Stimulated activated CD4-positive, alpha-beta T cell treated with anti-CD3 and anti-CD28 coated beads, Interleukin-1b, Interleukin-23, amount 100 ng/mL, for 1 hour (primary cell): ENCODE measurements at places on chromosomes 2 and 18.
A peak's percentile ranks its signal among the peaks of the same experiment; 100 is the strongest.

GRCh38 chr2:73970850-73971471 is 13.7 kb upstream of the TET3 start:
- no peak for DNase-seq

- DNase-seq: no peak
Observed at GRCh38 chr18:55906536-55906935, 318.5 kb upstream of the TCF4 start.

GRCh38 chr18:59870623-59871130 is 29.1 kb upstream of the PMAIP1 start:
- no peak for DNase-seq

GRCh38 chr2:75088791-75089190 is 110.5 kb downstream of the TACR1 start:
- DNase-seq: no peak

- no peak for DNase-seq
Observed at GRCh38 chr2:55616551-55617174, 759 bp downstream of the PPP4R3B start.

GRCh38 chr2:169997140-169997887 is 170.1 kb downstream of the UBR3 start:
- no peak for DNase-seq

DNA sequence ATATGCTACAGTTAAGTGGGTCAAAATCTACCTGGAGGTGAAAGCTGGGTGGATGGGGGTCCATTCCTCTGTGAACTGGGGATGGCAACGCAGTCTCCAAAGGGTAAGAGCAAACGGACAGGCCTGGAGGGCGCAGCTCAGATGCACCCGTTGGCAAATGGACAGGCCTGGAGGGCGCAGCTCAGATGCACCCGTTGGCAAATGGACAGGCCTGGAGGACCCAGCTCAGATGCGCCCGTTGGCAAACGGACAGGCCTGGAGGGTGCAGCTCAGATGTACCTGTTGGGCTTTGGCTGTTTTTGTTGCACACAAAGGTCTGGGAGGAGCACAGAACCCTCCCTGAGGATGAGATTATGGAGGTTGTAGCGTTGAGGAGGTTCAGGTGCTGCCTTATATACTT is 33.7 kb downstream of the RBFA start:
- DNase-seq: no peak

- no peak for DNase-seq
Observed at GRCh38 chr2:52456561-52457377, 1310.8 kb upstream of the CHAC2 start.

DNA sequence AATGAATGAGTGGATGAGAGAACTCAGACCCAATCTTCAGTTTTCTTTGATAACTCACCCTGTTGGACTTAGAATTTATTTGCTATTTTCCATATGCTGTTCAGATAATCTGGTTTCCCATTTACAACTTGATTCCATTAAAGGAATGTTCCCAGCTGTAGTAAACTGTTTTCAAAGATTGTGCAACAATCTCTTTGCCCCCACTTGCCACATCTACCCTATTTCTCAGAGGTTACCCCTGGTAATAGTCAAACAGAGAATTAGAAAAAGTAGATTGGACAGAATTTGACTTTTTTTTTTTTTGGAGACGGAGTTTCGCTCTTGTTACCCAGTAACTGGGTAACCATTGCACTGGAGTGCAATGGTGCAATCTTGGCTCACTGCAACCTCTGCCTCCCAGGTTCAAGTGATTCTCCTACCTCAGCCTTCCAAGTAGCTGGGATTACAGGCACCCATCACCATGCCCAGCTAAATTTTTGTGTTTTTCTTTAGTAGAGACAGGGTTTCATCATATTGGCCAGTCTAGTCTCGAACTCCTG is 93.4 kb upstream of the SIX2 start:
- DNase-seq: no peak

- DNase-seq: no peak
Observed at GRCh38 chr18:26863921-26864497, 1.5 kb downstream of the AQP4 start.

DNA sequence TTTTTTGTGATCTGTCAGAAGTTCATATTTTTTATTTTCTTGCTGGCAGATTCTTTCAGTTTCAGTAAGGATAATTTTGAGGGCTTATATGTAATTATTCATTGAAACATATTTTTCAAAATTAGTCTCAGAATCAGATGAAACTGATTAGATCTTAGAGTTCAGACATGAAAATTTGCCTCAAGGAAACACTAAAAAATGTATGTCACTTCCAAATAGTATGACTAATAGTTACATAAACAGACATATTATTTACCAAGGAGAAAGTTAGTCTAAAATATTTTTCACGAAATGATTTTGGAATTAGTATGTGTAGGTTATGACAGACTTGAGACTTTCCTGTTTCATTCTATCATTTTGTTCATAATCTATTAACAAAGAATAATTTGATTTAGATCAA is 628.6 kb downstream of the CCDC85A start:
- no peak for DNase-seq

DNA sequence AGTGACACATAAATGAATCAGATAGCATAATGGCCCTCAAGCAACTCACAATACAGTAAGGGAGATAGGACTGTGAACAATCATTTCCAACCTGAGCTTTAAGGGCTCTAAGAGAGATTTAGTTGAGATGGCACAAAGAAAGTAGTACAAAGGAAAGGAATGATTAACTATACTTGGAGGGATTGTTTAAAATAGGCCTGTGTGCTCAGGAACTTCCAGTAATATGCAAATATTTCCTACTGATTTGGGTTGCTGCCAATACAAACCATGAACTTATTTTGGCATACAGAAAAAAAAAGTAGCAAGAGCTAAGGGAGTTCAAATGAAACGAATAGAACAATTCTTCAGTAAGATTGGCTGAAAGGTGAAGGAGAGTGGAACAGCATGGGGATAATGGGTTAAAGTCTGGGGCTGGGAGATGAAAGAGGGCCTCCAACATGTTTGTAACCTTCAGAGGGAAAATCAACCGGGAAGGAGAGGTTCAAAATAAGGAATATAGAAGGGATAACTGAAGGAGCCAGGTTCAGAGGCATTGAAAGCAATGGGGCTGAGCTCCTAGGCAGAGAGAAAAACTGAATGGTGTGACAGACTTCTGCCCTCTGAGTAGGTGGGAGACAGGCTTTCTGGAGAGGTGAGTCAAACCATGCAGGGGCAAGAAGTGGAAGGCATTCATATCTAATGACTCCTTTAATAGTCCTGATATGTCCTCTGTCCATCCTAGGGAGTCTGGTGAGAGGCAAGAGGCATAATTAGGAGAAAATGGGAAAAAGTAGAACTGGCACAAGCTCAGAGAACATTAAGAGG is 83.5 kb downstream of the DNAH7 start:
- DNase-seq: no peak

DNA sequence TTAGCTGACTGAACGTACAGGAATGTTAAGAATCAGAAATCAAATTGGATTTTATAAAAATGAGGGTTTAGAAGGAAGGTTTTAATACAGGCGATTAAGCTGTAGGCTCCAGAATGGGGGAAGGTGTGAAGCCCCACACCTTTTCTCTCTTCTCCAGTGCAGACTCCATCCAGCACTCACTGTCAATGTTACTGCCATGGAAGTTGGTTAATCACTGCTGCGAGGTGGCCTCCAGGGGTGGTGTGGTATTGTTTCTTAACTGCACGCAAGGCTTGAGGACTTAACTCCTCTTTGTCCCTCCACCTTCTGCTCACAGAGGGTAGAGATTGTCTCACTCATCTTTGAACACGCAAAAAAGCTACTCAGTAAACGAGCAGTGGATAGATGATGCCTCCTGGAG is 26.9 kb upstream of the YWHAQ start:
- no peak for DNase-seq

DNA sequence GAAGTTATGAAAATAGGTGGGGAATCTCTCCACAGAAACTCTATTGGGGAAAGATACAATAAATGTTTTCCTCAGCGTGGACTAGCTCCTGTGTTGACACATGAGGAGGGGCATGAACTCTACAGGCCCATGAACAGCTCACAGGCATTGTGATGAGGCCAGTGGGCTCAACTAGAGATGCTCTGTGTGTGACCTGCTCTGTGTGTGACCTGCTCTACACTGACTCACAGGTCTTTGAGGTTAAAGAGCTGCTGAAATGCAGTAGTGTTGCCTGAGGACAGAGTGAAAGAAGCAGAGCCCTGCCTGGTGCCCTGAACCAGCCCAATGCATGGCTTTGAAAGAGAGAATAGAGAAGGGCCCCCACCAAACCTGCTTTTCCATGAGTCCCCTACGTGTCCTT is 117.6 kb downstream of the MCFD2 start:
- no peak for DNase-seq

DNA sequence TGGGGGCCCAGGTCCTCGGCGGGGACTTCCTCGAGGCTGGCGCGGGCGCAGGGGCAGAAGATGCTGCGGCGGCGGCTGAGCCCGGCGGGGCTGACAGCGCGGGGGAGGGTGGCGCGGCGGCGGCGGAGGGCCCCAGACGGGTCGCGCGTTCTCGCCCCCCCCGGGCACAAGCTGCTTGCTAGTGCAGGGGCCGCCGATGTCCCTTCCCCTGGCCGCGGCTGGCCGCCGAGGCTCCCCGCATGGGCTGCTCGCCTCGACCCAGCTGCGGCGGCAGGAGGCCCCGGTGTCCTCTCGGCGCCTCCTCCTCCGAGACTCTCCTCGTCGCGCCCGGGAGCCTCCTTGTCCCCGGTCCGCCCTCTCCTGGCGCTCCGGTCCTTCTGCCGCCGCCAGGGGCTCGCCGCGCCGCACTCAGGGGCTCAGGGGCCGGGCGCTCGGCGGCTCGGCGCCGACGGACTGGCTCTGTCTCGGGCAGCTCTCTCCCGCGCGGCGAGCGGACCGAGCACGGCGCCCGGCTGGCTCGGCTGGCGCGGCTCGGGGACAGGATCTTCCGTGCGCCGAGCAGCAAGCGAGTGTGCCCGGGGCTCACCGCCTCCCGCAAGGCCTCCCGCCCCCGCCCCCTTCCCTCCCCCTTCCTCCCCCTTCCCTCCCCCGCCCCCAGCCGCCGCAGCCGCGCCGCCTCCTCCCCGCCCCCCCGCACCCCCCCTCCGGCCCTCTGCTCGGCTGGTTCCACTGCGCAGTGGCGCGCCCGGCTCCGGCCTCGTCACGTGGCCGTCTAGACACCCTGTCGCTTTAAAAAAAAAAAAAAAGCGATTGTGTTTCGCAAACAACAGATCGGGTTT is 902 bp upstream of the SMAD7 start:
- DNase-seq: peak; percentile 75

DNA sequence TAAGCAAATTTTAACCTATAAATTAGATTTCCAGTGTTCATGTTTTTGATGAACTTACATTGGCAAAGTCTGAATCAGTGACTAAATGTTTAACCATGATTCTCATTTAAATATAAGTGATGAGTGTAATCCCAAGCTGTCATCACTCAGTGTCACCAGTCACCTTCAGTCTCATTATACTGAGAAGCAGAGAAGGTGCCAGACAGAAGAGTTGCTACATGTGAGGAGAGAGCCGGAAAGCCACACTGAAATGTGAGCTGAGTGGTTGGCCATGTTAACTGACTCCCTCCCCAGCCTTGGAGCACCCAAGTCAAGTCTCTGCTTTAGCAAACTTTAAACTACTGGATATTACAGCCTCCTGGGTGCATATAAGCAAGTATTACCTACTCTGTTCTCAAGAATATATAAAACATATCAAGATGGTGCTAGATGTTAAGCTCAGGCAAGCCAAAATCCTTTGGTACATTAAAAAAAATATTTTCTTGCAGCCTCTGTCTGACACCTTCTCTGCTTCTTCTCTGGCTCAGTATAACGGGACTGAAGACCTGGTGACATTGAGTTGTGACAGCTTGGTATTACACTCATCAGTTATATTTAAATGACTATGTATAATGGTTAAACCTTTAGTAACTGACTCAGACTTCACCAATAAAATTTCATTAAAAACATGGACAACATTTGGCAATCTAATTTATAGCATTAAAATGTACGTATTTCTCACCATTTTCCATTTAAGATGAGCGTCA is 75.8 kb upstream of the MAP3K20 start:
- no peak for DNase-seq

- DNase-seq: peak; percentile 61
Observed at GRCh38 chr2:44087036-44087713, 81.5 kb upstream of the PPM1B start.

- no peak for DNase-seq
Observed at GRCh38 chr2:168722592-168722991, 79.8 kb upstream of the NOSTRIN start.

- no peak for DNase-seq
Observed at GRCh38 chr18:54149078-54149697, 75.3 kb downstream of the MBD2 start.

GRCh38 chr2:173676647-173677046 is 288.5 kb downstream of the SP3 start:
- no peak for DNase-seq
